ENCODE measurements at places on chromosomes 6 and 20.

GRCh38 chr6:127291495-127291894 lies 24.8 kb downstream of the RNF146 start:
- no peak for DNase-seq

GRCh38 chr6:107539409-107539808 lies 49.5 kb downstream of the SOBP start:
- no peak for DNase-seq

GRCh38 chr20:63027922-63028389 lies 21.2 kb upstream of the BHLHE23 start:
- no peak for DNase-seq

- DNase-seq: no peak
Observed at GRCh38 chr6:109318328-109318876, 63.9 kb downstream of the CD164 start.

DNA sequence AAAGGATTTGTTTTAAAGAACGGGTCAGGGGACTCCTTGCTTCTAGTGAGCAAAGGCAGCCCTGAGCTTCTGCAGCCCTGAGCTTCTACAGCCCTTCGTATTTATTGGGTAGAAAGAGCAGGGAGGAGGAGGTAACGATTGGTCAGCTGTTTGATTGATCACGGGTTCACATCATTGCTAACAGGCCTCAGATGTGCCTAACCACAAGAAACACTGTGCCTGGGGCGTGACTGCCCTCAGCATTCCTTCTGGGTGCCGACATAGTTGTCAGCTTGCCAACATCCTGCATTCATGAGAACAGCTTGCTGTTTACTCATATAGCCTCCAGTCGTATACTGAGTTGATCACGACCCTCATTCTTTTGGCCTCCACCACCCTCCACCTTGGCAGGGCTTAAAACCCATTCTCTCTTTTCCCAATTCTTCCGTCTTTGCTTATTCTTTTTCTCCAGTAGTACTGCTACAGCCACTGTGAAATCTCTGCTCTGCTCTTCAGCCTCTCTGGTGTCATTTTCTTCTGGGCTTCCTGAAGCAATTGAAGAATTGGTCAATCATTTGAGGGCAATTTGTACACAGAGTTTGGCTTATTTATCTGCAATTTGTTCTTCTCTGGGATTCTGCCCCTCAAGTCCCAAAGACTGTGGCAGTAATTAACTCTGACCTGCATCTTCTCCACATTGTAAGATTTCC lies 25.4 kb upstream of the NOP56 start:
- no peak for DNase-seq

DNA sequence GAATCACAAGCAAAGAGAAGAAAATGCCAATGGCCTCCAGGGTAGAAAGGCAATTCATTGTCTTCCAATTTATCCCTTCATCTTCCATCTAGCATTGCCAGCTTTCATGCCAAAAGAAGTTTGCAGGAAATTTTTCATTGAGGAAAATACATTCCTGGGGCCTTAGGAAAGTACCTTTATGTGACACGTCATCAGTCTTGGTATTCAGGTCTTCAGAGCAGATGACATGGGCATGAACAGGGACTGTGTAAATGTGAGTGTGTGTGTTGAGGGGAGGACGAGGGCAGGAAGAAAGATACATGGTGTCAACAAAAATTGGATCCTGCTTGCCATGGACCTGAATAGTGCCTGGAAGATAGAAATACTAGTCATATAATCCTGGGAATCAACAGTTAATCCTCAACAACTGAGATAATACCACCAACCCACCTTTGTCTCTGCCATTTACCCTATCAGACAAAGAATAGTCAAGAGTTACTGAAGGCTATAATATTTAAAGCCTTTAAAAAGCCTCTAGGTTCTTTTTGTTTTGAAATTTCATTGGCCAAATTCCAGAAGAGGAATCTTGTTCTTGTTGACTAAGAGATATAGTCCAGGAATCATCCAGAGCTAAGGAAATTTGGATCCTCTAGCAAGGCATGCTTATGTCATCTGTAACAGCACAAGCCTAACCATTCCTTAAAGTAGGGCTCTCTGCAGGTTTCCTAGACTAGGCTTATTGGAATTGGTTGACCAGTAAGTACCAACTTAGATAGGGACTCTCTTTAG lies 405.8 kb upstream of the SASH1 start:
- no peak for DNase-seq

DNA sequence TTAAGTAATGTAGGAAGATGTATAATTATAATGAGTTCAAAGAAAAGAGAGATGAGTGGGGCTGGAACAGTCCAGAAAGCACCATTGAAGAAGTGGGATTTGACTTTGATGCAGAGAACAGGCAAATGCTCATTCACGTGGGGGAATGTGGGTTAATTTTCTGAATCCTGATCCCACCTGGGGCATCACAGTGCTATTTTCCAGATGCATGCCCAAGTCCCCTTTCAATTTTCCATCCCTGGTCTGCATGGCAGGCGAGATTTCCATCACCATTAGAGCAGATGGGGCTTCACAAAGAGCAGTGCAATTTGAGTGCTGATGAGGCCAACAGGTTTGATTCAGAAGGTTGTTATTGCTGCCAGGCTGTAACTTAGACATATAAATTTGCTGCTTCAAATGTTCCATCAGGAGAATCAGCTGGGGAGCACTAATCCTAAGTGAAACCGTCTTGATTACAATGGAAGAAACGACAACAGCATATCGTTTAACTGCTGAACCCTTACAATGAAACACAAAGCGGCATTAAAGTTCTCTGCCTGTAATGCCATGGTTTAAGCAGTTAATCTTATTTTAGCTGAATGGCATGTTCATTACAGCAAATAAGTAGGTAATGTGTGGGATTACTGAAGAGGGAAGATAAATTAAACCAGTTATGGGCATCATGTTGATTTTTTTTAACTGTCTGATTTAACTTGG lies 45.2 kb downstream of the OSTM1 start:
- DNase-seq: no peak
